ENCODE measurements at places on chromosomes 2 and 18. TPM values are rescaled to one million over a fixed set of nuclear protein-coding genes. Genes with fewer than 3 reads are reported as not detected.
A peak's percentile ranks its signal among the peaks of the same experiment; 100 is the strongest.

DNA sequence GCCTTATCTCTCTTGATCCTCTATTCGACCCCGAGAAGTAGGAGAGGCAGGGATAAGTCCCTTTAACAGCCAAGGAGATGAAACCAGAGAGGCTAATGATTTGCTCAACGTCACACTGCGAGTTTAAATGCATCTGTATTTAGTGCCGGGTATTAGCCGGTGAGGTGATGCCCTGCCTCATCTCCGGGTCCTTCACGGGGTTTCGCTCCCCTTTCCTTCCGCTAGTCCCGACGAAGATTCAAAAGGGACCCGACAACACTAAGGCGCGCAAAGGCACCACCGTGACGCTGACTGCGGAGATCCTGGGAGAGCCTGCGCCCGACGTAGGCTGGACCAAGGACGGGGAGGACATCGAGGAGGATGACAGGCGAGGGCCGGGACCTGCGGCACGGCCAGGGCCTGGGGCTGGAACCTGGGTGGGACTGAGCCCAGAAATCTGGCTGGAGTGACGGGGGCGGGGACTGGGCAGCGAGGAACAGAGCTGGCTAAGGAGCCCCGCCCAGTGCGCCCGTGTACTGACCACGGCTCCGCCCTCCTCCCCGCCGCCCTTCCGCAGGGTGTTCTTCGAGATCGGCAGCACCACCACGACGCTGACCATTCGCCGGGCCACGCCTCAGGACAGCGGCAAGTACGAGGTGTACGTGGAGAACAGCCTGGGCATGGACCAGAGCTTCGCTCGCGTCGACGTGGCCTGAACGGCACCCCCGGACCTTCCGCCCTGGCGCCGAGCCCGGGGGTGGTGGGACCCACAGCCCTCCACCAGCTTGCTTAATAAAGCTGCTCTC is 1.0 kb upstream of the GMPPA start:
- DNase-seq, result peak; percentile 84

DNA sequence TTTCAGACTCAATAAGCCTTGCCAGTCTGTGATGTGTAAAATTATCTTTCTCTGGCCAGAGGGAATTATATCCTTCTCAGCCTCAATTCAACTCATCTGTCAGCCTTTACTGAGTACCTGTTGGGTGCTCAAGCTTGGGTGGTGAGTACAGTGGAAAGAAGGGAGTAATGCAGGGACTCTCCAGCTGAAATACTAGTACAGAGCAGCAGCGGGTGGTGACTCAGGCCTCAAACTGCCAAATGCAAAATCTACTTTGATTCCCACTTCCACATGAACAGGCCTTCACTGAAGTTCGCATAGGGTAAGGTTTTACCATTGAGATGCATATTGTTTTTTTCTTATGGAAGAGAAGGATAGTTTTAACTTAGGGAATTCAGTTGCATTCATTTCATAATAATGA is 326.8 kb downstream of the LRRTM1 start:
- DNase-seq, result no peak

DNA sequence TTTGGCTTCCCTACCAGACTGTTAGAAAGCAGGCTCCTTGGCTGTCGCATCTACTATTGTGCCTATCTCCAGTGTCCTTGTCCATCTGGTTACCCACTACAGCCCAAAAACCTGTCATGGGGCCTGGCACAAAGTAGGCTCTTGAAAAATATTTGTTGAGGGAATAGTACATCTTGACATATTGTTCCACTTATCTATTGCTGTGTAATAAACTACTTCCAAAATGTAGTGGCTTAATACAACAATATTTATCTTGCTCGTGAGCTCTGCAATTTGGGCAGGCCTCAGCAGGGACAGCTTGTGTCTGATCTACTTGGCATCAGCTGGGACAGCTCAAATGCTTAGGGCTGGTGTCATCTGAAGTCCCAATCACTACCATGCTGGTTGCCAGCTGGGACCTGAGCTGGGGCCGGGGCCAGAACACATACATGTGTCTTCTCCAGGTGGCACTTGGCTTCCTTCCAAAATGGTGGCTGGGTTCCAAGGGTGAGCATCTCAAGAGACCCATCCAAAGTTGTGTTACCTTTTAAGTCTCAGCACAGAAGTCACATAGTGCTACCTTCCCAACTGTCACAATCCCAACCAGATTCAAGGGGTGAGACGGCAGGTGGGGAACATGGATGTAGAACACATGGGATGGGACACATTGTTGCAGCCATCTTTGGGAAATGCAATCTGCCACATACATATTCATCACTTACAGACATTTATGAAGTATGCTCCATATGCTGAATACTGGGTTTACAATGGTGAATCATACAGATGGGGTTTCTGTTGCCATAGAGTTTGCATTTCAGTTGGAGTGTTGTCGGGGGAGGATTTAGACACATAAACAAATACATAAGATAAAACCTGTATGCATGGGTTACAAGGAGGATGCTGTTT is 134.2 kb downstream of the FOXI3 start:
- no peak for DNase-seq

Gene SPDYA
- total RNA-seq, result 0.46 TPM

- no peak for DNase-seq
Measured at GRCh38 chr2:71821856-71822255, 325.8 kb downstream of the CYP26B1 start.

- no peak for DNase-seq
Measured at GRCh38 chr2:106332054-106332453, 136.2 kb downstream of the RGPD3 start.

- no peak for DNase-seq
Measured at GRCh38 chr2:47617523-47618271, 165.2 kb upstream of the MSH6 start.

Gene CABLES1
- total RNA-seq, result 37.0 TPM

Gene RGPD8
- 2.5 TPM for total RNA-seq

Gene CELF4
- total RNA-seq, result not detected

DNA sequence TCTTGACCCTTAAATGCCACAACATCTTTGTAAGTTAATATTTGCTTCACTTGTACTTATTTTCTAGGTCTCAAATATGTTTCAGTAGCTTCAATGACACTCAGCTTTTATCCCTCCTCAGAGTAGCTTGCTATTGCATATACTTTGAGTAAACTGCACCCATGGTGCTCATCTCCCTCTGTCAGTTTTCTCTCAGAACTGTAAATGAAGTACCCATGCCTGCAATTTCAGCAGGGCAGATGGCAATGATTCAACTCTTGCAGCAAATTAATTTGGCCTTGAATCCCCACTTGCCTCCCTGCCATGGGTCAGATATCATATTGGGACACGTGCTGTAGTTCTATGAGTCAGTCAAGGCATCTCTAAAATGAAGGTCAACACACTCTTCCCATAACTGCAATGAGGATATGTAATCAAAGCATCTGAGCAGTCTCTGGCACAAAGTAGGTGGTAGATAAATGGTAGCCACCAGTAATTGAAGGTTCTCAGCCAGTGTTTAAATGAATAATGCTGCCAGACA is 225.8 kb downstream of the PIEZO2 start:
- DNase-seq, result no peak

DNA sequence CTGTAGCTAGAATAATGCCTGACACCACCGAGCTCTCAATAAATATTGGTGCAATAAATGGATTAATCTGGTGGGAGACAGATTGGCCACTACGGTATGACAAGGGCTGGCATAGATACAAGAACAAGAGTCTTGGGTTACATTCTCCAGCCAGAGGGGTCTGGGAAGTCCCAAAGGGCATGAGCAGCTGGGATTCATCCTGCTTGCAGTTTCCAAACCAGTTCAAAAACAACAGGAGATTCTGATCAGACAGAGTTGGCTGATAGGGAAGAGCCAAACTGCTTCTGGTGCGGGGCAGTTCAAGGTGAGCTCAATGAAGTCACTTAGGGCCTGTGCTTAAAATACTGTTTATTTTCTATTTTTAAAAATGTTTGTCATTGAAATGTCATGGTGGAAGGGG is 266.9 kb downstream of the TNS1 start:
- DNase-seq, result no peak

Data from HT-29 (cell line).